Activated CD4-positive, alpha-beta memory T cell treated with anti-CD3 and anti-CD28 coated beads, Interleukin-2, amount 10 ng/mL, durations not matched to agents 7 days and 5 days (primary cell): ENCODE measurements at places on chromosomes 6 and 20.

DNA sequence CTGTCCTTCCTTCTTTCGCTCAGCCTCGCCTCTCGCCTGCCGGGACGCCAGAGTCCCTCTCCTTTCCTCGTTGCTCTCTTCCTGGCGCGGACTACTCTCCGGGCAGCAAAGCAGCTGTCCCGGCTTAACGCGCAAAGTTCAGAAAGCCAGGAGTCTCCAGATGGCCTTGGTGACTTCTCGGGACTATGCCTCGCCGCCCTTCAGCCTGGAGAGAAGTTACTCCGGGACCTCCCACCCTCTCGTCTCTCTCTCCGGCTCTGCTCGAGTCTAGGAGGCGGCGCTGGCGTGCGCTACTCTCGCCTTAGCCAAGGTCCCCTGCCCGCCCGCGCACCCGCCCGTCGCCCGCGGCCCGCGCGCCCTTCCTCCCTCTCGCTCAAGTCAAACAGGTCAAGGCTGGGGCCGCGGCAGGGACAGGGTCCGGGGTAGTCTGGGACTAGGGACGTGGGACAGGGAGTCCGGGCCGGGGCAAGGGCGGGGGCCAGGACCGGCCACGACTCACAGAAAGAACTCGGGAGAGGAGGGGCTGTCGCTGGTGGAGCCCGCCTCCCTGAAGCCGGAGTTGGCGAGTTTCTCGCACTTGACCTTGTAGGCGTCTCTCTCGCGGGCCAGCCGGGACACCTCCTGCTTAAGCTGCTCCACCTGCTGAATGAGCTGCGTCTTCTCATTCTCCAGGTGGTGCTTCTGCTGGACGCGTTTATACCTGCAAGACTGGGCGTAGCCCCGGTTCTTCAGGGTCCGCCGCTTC, 1.5 kb downstream of the MAFB start:
- DNase-seq = no peak
- no peak overlapping the region for H3K4me3 ChIP-seq
- peaks cover 18% of the 10 kb centered on the region for H3K4me1 ChIP-seq
- H3K27ac ChIP-seq = no peak overlapping the region

- no peak for DNase-seq
- H3K27me3 ChIP-seq = no peaks in the 10 kb centered on the region
- no peaks in the 10 kb centered on the region for H3K4me1 ChIP-seq
- H3K4me3 ChIP-seq = no peak overlapping the region
These were observed 113.1 kb downstream of the C6orf58 start for GRCh38 chr6:127690092-127690491.

GRCh38 chr6:3278691-3279090, 19.9 kb downstream of the PSMG4 start:
- H3K4me3 ChIP-seq = no peak overlapping the region
- no peak overlapping the region for H3K27ac ChIP-seq
- H3K36me3 ChIP-seq = no peaks in the 10 kb centered on the region
- H3K4me1 ChIP-seq = no peaks in the 10 kb centered on the region
- no peaks in the 10 kb centered on the region for H3K27me3 ChIP-seq

- no peaks in the 10 kb centered on the region for H3K4me1 ChIP-seq
- no peaks in the 10 kb centered on the region for H3K36me3 ChIP-seq
These were observed 6.9 kb upstream of the PPP1R3G start for GRCh38 chr6:5078121-5078669.

GRCh38 chr20:38806855-38807655, 1.6 kb downstream of the PPP1R16B start:
- H3K4me1 ChIP-seq = peaks cover 74% of the 10 kb centered on the region
- H3K27me3 ChIP-seq = no peaks in the 10 kb centered on the region
- peaks cover 57% of the 10 kb centered on the region for H3K36me3 ChIP-seq
- H3K27ac ChIP-seq = peak overlapping the region; percentile 82

GRCh38 chr6:113184736-113185135, 672.4 kb upstream of the MARCKS start:
- H3K27me3 ChIP-seq = no peaks in the 10 kb centered on the region
- no peaks in the 10 kb centered on the region for H3K4me1 ChIP-seq
- H3K27ac ChIP-seq = no peak overlapping the region
- H3K36me3 ChIP-seq = no peaks in the 10 kb centered on the region

DNA sequence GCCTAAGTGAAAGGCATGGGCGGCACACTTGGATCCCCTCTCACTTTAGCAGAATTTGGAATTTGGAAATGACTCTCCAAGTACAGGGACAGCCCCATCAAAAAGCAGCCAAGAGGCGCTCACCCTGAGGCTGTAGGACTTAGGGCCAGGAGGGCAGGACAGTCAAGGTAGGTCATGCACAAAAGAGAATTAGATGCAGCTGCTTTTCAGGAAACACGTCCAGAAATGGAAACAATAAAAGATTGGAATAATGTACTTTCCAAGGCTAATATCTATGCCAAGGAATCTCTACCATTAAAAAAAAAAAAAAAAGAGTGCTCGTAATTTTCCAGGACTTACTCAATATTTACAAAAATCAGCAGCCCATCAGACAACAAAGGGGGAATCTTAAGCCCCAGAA, 19.9 kb downstream of the PREP start:
- H3K4me1 ChIP-seq = peaks cover 30% of the 10 kb centered on the region
- no peaks in the 10 kb centered on the region for H3K27me3 ChIP-seq
- no peak overlapping the region for H3K4me3 ChIP-seq
- H3K27ac ChIP-seq = no peak overlapping the region

- no peaks in the 10 kb centered on the region for H3K4me1 ChIP-seq
- peaks cover 9% of the 10 kb centered on the region for H3K27me3 ChIP-seq
- H3K27ac ChIP-seq = no peak overlapping the region
- no peak for DNase-seq
- H3K36me3 ChIP-seq = no peaks in the 10 kb centered on the region
These were observed 178.4 kb downstream of the MBOAT1 start for GRCh38 chr6:20033697-20034407.

DNA sequence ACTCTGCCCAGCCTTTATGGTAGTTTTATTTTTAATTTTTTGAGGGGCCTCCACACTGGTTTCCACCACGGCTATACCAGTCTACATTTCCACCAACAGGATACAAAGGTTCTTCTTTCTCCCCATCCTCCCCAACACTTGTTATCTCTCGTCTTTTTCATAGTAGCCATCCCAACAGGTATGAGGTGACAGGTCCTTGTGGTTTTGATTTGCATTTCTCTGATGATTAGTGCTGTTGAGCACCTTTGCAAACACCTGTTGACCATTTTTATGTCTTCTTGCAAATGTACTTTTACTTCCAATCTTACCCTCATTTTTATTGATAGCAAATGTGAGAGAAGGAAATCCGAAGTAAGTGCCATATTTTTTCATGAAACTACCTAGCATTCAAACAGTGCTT, 195.4 kb upstream of the PREP start:
- no peak overlapping the region for H3K4me3 ChIP-seq
- peaks cover 6% of the 10 kb centered on the region for H3K36me3 ChIP-seq
- H3K27me3 ChIP-seq = no peaks in the 10 kb centered on the region
- no peak overlapping the region for H3K27ac ChIP-seq

GRCh38 chr6:111803804-111804203, 69.4 kb downstream of the FYN start:
- H3K4me1 ChIP-seq = peaks cover 80% of the 10 kb centered on the region
- H3K27me3 ChIP-seq = no peaks in the 10 kb centered on the region
- peaks cover 17% of the 10 kb centered on the region for H3K36me3 ChIP-seq
- H3K4me3 ChIP-seq = peak overlapping the region; percentile 4

GRCh38 chr6:157600807-157601206, 219.8 kb downstream of the ZDHHC14 start:
- H3K4me1 ChIP-seq = peaks cover 3% of the 10 kb centered on the region
- H3K27ac ChIP-seq = no peak overlapping the region
- no peaks in the 10 kb centered on the region for H3K27me3 ChIP-seq
- no peak for DNase-seq

DNA sequence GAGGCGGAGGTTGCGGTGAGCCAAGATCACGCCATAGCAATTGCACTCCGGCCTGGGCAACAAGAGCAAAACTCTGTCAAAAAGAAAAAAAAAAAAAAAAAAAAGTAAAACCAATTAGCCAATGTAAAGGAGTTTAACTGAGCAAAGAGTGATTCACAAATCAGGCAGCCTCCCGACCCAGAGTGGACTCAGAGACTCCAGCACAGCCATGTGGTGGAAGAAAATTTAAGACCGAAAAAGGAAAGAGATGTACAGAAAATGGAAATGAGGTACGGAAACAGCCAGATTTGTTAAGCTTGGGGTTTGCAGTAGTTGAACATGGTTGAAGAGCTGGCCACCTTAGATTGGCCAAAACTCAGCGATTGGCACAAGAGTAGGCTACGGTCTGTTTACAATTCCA, 51.4 kb downstream of the ERMARD start:
- H3K27me3 ChIP-seq = peaks cover 55% of the 10 kb centered on the region
- H3K4me3 ChIP-seq = no peak overlapping the region
- H3K27ac ChIP-seq = no peak overlapping the region
- no peaks in the 10 kb centered on the region for H3K36me3 ChIP-seq
- no peak for DNase-seq

DNA sequence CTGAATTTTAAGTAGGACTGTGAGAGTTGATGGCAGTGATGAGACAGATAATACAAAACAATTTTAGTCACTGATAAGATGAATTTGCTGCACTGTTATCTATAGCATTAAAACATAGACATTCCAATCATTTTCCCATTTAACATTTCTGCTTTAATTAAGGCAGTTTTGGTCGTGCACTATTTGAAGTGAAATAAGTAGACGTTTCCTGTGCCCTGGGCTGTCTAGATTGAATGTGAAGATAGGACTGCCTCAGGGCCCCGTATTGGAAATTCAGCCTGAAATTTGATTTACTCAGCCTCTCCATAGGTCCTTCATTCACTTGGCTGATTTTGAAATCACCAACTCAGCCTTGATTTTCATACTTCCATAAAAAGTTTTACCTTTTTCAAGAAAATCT, 48.3 kb downstream of the ARID1B start:
- peaks cover 7% of the 10 kb centered on the region for H3K36me3 ChIP-seq
- no peak overlapping the region for H3K4me3 ChIP-seq
- no peaks in the 10 kb centered on the region for H3K27me3 ChIP-seq
- DNase-seq = no peak
- H3K4me1 ChIP-seq = peaks cover 28% of the 10 kb centered on the region

DNA sequence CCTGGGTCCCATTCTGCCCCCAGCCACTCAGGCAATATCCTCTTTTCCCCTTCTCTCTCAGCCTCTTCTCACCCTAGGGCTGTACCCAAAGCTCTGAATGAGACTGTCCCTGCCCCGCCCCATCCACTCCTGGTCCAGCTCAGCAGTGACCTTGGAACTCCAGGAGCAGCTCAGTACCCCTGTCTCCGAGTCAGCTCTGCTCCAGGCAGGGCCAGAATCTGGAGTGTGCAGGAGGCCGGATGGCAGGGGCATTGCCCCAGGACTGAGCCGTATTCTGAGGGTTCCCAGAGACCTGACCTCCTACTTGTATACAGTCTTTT, 2.0 kb upstream of the RAET1G start:
- H3K4me3 ChIP-seq = no peak overlapping the region
- no peak overlapping the region for H3K27ac ChIP-seq
- peaks cover 35% of the 10 kb centered on the region for H3K4me1 ChIP-seq
- no peaks in the 10 kb centered on the region for H3K36me3 ChIP-seq

DNA sequence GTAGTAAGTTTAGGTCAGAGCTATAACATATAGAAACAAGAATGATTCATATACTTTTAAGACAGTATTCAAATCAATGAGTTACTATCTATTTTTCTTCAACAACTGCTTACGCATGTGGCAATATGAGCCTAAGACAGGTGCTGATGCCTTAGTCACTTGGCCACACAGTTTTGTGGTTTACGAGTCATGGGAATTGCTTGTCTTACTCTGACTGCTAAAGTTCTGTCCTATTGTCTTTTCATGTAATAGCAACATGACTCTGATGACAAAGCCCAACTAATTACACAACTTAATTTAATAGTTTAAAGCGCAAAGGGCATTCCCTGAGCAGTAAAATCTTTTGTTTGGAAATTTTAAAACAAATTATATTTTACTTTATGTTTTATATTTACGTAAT, 159.3 kb upstream of the CENPW start:
- no peak overlapping the region for H3K27ac ChIP-seq
- no peak overlapping the region for H3K4me3 ChIP-seq
- peak; percentile 23 for DNase-seq
- H3K36me3 ChIP-seq = no peaks in the 10 kb centered on the region
- no peaks in the 10 kb centered on the region for H3K27me3 ChIP-seq

DNA sequence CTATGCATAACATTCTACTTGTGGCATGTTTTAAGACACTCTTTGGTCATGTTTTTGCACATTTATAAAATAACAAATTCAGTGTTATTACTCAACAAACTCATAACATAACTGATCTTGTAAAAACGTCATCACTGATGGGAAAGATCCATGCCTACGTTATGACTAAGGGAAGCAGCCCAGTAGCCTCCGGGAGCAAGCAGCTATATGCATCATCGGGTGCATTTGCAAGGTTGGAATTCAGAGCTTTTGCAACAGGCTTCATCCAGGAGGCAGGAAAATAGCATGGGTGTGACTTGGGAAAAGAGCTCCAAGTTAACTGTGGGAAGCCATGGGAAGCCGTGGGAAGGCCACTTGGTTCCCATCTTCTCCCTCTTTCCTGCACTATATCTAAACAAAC, 271.6 kb upstream of the SGK1 start:
- H3K27ac ChIP-seq = no peak overlapping the region
- no peaks in the 10 kb centered on the region for H3K36me3 ChIP-seq
- H3K4me3 ChIP-seq = no peak overlapping the region
- no peak for DNase-seq
- no peaks in the 10 kb centered on the region for H3K4me1 ChIP-seq

- no peak overlapping the region for H3K4me3 ChIP-seq
- no peak for DNase-seq
- H3K27me3 ChIP-seq = no peaks in the 10 kb centered on the region
- H3K4me1 ChIP-seq = no peaks in the 10 kb centered on the region
These were observed 325.3 kb downstream of the PRL start for GRCh38 chr6:21971541-21971940.

DNA sequence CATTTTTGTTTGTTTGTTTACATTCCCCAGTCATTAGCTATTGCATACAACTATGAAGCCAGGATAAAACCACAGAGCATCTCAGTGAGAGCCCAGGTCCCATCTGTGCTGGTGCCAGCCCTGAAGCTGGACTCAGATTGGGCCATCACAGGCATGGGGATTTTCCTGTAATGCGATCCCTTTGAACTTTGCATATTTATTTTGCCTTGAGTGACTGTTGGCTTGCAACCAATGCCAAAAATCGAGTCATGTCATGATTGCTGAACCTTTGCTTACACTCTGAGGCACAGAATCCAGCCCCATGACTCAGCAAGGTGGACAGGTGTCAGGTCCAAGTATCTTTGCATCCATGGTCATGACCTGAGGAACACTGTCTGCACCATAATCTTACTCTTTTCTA, 46.2 kb upstream of the GGTLC1 start:
- peaks cover 37% of the 10 kb centered on the region for H3K4me1 ChIP-seq
- no peaks in the 10 kb centered on the region for H3K27me3 ChIP-seq
- DNase-seq = no peak
- no peak overlapping the region for H3K27ac ChIP-seq
- H3K36me3 ChIP-seq = peaks cover 15% of the 10 kb centered on the region

DNA sequence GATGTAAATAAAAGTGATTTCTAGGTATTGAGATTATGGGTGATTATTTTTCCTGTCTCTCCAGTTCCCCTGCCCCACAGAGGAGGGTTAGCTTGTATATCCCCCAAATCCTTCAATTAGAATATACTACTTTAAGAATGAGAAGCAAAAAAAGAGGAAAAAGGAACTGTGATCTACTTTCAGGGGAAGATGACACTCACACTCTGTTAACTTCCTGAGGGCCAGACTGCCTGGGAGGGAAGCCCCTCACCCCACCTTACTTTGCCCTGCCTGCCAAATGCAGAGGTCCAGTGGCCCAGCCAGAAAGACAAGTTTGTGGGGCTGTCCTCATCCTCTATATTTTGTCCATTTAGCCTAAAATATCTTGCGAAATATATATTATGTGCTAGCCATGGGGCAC, 9.2 kb upstream of the LY86 start:
- peaks cover 8% of the 10 kb centered on the region for H3K4me1 ChIP-seq
- H3K27me3 ChIP-seq = peaks cover 25% of the 10 kb centered on the region
- H3K4me3 ChIP-seq = no peak overlapping the region
- peaks cover 4% of the 10 kb centered on the region for H3K36me3 ChIP-seq
- DNase-seq = no peak
